GM18507 (cell line): ENCODE measurements at places on chromosomes 6 and 20.

GRCh38 chr6:166569206-166569605, 17.3 kb downstream of the RAMACL start:
- DNase-seq = no peak

GRCh38 chr6:44789806-44790205, 402.3 kb downstream of the CDC5L start:
- no peak for DNase-seq

GRCh38 chr6:54786154-54786553, 60.4 kb upstream of the FAM83B start:
- DNase-seq = no peak

- no peak for DNase-seq
Measured at GRCh38 chr6:95786802-95787201, 209.5 kb downstream of the MANEA start.

- no peak for DNase-seq
Measured at GRCh38 chr6:96864216-96865054, 27.2 kb upstream of the GPR63 start.

GRCh38 chr6:72849346-72849745, 227.5 kb downstream of the KCNQ5 start:
- no peak for DNase-seq

DNA sequence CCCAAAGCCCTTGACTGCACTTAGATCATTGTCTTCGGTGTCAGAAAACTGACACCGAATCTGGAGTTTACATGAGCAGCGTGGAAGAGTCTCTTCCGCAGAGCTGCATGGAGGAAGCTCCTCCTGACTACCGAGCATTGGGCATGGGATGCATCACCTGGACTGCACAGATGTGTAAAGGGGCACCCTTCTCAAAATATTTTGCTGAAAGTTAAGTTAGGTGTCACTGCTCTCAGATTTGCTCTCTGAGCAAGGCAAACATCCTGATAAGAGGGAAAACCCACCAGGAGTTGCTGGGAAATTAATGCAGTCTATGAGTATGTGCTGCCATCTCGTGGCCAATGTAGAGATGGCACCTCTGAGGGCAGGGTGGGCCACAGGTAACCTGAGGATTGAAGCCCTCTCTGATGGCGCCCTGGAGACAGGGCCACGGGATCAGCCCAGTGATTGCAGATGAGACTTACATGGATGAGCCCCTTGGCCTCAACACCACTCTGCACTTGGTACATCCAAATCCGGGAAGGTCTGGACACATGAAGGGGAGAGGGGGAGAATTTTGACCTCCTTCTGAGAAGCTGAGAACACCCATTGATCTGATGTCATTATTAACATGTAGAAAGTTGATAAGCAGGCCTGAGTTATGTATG, 129.9 kb downstream of the LPA start:
- no peak for DNase-seq

DNA sequence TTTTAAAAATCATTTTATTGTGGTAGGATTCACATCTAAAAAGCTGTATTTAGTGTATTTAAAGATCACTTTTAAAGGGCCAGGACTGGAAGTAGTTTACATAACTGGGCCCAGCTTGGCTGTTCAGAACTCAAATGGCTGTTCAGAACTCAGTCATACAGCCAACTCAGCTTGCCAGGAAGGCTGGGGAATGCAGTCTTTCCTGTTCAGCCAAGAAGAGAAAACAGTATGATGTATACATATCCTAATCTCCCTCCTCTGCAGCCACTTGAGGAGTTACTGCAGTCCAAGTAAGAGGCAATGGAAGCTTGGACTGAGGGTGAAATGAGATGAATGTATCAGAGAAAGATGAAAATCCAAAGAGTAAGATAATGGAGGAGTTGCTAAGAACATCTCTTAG, 24.6 kb downstream of the DSTN start:
- no peak for DNase-seq

DNA sequence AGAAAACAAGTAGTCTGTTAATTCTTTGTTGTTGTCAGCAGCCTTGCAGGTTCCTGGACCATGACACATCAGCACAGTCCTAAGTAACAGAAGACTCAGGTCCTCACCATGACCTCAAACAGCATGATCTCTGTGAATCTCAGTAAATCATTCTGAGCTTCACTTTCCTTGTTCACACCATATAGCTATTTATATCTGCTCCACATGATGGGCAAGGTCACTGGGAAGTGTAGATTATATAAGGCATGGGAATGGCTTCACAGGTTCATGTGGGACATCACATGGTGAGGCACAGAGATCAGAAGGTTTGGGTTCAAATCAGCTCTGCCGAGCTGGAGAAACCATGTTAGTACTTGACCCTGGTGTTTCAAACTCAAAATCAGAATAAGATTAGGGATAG, 245.4 kb upstream of the SPTLC3 start:
- DNase-seq = no peak

DNA sequence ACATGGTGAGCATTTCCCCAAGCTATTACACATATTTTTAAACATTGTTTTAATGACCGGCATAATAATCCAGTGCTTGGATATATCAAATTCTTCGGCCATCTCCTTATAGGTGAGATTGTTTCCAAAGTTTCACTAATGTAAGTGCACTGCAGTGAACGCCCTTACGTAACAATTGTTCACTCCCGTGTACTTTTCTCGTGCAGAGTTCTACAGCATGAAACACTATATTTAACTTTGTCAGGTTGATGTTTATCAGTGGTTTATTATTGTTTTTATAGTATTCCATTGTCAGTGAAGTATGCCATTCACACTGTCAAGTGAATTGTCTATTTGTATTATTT, 3.4 kb upstream of the GZF1 start:
- DNase-seq = no peak

DNA sequence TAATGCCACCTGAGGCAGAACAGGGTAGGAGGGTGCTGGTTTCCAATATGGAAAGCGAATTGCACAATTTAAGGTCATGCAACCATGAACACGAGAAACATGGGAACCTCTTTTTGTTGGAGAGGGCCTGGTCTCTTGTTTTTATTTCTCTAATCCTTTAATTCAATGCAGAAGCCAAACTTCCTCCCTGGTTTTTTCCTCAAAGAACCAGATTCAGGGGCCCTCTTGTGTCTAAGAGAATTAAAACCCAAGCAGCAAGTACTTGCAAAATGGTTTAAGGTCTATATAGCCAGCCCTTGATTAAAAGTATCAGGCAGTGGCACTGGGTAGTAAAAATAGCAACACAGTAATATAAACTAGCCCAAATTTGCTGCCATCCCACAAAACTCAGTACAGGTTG, 19.5 kb downstream of the GSTA4 start:
- no peak for DNase-seq

DNA sequence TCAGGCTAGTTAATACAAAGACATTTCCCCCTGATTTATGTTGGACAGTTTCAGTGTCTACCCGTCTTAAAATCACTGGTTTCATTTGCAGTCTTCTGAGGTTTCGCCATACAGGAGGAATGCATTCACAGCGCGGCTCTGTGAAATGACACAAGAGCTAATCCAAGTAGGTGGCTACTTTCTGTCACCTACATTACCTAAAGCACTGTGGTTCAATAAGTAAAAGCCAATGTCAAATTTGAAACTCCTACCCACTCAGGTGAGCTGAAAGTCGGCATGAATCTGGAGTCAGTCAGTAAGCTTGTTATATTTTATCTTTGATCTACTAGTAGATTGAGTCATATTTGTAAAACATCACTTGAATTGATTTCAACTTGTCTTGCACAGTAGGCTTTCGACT, 370.8 kb downstream of the LAMA2 start:
- DNase-seq = no peak

GRCh38 chr6:140744659-140745320, 1370.3 kb upstream of the CITED2 start:
- no peak for DNase-seq

DNA sequence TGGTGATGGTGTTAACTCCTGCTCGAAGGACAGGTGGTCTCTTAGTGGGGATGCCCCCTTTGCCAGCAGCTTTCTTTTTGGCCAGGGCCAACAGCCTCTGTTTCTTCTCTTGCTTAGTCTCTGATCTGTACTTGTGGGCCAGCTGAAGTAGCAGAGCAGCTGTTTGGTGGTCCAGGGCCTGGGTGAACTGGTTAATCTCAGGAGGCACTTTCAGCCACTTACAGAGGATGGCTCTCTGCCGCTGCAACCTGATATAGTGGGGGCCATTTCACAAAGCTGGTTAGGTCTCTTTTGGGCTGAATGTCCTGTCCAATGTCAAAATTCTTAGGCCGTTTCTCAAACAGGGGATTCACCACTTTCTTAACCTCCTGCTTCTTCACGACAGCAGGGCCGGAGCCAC, 23.2 kb upstream of the LOC128125822 start:
- DNase-seq = no peak

DNA sequence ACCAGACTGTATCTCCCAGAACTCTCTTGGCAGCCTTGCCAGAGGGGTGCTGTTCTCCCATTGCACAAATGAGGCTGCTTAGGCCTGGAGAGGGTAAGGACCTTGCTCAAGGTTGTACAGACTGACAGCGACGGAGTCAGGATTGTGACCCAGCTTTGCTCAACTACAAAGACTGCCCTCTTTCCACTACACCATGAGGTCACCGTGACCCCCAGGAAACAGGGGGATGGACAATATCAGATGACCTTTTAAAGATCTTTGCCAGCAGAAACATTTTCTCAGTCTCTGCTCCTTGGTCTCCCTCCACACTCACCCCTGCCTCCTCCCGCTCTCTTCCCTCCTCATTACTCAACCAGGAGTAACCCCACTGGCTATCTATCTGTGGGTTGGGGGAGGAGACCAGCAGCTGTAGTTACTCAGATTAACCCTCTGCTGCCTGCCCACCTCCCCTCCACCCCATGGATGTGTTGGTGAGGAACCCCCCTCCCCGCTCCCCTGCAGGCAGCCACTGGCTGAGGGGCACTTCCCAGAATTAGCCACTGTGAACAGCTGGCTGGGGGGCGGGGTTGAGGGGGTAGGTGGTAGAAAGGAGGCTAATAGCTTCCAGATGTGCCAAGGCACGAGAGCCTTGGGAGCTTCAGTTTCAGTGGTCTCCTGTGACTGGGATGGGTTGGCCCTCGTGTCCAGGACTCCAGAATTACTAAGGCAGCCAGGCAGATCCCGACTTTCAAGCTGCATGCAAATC, 26.9 kb upstream of the MRPS18A start:
- no peak for DNase-seq

DNA sequence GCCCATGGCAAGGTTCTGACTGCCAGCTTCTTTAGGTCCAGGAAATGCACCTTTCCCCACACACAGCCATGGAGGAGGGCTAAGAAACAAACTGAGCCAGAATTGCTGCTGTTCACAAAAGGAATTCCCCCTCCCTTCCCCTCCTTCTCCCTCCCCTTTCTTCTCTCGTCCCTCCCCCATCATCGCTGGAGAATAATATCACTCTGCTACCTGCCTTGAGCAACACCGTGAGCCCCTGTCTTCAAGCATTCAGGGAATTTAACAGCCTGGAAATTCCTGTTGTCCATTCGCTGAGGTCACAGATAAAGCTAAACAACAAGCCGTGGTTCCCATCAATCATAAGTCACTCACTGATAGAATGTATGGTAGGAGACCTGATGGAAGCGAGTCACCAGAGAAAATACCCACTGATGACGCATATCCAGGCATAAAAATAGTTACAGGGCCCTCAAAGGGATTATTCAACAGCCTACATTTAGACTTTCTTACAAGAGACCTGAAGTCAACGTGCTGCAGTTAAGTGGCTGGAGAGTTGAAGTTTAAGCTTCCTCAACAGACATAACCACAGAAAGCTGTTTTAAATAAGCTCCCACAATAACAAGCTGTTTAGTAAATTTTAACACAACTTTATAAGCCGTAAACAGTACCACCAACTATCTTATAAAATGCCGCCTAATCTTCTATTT, 59.7 kb downstream of the HIVEP2 start:
- DNase-seq = no peak

DNA sequence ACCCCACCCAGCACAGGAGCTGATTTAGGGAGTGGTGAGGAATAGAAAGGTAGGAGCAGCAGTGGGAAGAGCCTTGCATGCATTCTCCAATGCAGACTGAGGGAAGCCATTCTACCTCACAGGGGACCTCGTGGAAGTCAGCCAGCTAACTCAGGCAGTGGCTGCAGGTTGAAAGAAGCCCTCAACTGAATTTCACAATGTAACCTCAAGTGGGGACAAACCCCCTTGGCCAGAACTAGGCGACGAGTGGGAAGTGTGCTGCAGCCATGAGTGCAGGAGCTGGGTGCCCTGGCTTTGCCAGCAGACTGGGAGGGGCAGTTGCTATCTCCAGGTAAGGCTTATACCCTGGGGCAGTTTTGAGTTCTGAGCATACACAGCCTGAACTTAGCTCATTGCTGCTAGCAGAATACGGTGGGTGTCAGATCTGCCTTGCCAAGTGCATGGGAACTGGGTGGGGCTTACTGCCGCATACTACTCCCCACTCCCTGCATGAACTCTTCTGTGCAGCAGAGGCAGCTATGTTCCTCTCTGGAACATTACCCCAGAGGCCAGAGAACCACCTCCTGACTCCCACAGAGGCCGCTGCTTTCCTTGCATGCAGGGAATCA, 126.5 kb downstream of the CDK19 start:
- DNase-seq = no peak

DNA sequence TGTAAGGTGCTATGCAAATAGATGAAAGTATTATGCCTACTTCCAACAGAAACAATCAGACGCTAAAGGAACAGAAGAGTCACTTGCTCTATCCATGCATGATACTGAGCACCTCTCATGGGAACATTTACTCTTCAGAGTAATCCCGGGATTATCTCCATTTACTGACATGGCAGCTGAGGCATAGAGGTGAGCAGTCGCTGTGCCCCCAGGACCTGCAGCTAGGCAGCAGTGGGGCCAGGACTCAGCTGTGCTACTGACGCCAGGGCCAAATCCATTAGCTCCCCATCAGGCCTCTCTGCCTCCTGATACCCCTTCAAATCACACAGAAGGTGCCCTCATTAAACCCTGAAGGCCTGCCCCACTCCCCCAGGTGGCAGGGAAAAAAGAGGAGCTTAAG, 51.9 kb downstream of the TRAM2 start:
- DNase-seq = no peak

DNA sequence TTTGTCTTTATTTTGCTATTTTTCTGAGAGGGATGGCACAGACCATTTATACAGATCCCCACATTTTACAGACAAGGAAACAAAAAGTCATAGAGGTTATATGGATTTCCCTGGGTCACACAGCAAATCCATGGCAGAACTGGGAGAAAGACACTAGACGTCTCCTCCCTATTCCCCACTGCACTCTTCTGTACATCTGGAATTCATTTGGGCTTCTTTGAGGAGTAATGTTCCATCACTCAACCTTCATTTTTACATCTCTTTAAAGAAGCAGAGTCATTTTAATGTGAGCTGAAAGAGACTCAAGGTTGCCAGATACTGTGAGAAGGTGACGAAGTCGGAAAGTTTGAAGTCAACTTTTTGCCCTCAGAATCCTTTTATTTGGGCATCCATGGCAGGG, 207.3 kb downstream of the OTOR start:
- DNase-seq = no peak

GRCh38 chr6:2651536-2651935, 99.2 kb downstream of the MYLK4 start:
- DNase-seq = no peak

- no peak for DNase-seq
Measured at GRCh38 chr20:33531047-33531877, 41.4 kb downstream of the CBFA2T2 start.

- DNase-seq = peak; percentile 15
Measured at GRCh38 chr6:132669690-132670291, 10.8 kb upstream of the TAAR1 start.
